ENCODE measurements at places on chromosomes 2 and 18. TPM values are rescaled to one million over a fixed set of nuclear protein-coding genes. Genes with fewer than 3 reads are reported as not detected.

GRCh38 chr18:75341267-75341666 lies 86.2 kb downstream of the SMIM21 start:
- peaks cover 8% of the 10 kb centered on the region for H3K27me3 ChIP-seq
- no peak overlapping the region for H3K27ac ChIP-seq
- no peak overlapping the region for H3K4me3 ChIP-seq
- no peaks in the 10 kb centered on the region for H3K4me1 ChIP-seq
- no peak for DNase-seq
- H3K36me3 ChIP-seq: no peaks in the 10 kb centered on the region

Gene SERPINB10
- total RNA-seq: not detected

Gene C2orf80
- not detected for total RNA-seq

Gene CFAP65
- not detected for total RNA-seq

Gene DDX18
- total RNA-seq: 36.1 TPM
